ENCODE measurements at places on chromosomes 2 and 18. TPM values are rescaled to one million over a fixed set of nuclear protein-coding genes. Genes with fewer than 3 reads are reported as not detected.

Gene EN1
- not detected for total RNA-seq

Gene FBLN7
- total RNA-seq: 8.0 TPM

Gene TFCP2L1
- total RNA-seq: 0.26 TPM

Gene LRRC30
- total RNA-seq: not detected

Gene COL5A2
- 403 TPM for total RNA-seq

Gene ANKRD30B
- not detected for total RNA-seq

Gene SERPINB4
- total RNA-seq: not detected
